Neural progenitor cell (in vitro differentiated cells): ENCODE measurements at places on chromosomes 11 and 22.

GRCh38 chr11:109547356-109548027, 125.5 kb downstream of the C11orf87 start:
- DNase-seq, result no peak

GRCh38 chr22:28983190-28983589, 78.4 kb downstream of the C22orf31 start:
- no peak for DNase-seq

- DNase-seq, result no peak
Observed at GRCh38 chr11:11748706-11749365, 92.9 kb upstream of the USP47 start.

GRCh38 chr11:103959279-103959942, 77.0 kb upstream of the DDI1 start:
- no peak for DNase-seq

DNA sequence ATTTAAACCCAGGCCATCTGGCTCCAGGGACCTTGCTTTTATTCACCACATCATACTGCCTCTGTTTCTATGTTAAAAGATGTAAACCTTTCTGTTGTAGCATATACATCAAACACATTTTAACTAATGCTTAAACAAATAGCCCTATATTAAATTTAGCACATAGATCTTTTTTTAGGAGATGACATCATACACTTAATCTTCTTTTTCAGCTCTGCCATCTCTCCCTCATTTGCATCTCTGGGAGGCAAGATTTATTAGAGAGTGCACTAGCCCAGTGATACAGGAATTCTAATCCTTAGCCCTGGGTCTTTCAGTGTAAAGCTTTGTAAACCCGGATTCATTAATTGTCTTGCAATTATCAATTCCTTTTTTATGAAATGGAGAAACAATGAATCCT, 13.6 kb downstream of the OR5D16 start:
- DNase-seq, result no peak

DNA sequence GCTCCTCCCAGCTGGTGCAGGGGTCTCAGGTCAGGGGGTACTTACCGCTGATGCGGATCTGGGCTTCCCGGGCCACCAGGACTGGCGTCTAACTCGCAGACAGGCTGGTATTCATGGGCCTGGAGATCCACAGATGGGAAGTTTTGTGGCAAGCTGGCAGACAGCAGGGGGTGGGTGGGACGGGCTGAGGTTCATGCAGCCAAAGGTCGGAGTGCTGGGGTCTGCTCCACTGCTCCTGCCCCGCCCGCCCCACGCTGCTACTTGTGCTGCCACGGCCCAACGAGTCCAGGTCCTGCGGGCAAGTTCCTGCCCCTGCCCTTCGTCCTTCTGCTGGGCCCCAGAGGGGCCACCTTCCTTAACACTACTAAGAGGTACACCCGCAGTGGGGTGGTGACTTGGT, 3.1 kb downstream of the ACY3 start:
- no peak for DNase-seq

- no peak for DNase-seq
Observed at GRCh38 chr11:110501428-110501827, 71.7 kb downstream of the FDX1 start.

GRCh38 chr22:36478966-36479365, 2.5 kb downstream of the TXN2 start:
- DNase-seq, result no peak

DNA sequence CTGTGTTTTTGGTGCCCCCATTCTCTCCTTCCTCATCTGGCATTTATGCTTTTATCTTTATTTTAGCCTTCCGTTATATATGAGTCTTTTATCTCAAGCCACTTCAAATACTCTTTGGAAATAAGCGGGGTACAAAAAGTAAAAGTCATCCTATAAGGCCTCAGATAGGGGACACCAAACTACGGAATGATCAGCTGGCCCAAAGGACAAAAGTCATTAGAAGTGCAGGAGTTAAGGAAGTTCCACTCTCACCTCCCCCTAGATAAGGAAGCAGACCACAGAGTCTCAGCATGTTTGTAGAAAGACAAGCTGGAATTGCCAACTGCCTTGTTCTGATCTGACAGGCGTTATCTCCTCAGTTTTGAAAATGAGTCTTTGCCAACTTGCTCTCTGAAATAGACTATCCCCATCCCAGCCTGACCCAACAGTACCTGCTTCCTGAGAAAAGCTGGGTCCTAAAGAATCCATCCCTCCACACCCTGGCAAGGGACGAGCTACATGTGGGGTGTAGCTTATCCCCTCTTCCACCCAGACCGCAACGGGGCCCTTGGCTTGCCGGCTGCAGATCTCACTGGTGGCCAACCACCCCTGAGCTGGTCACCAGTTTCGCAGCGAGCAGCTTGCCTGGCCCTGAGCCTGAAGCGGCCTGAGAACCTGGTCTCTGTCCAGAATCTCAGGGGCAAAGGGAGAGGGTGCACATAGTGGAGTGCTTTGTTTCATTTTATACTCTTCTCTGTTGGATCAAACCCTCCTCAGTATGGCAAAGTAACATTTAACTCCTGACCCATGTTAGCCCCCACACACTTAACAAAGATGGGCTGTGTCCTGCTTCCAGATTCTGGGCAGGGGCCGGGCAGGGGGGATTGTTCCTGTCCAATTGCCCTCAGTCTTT, 13.8 kb downstream of the FADS2 start:
- DNase-seq, result no peak

DNA sequence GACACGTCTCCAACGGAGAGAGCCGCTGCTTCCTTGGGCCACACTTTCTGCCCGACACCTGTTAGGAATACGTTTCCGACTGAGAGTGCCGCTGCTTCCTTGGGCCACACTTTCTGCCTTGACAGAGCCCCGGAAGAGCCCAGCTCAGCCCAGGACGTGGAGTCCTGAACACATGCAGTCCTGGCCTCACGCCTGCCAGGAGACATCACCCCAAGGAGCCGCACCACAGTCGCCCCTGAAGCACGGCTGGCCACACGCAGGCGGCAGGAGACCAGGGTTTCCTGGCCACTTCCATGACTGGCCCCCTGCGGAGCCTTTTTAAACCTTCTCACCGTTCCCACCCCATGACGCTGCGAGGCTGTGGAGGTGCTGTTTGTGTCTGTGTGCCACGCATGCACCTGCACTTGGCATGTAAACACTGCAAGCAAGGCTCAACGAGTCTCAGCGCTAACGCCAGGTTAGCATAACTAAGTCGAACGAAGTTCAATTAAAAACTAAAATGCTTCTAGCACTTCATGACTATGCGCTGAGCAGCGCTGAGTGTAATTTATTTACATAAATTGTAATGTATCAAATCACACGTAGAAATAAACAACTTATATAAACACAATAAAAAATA, 8.8 kb downstream of the TOLLIP start:
- DNase-seq, result no peak

DNA sequence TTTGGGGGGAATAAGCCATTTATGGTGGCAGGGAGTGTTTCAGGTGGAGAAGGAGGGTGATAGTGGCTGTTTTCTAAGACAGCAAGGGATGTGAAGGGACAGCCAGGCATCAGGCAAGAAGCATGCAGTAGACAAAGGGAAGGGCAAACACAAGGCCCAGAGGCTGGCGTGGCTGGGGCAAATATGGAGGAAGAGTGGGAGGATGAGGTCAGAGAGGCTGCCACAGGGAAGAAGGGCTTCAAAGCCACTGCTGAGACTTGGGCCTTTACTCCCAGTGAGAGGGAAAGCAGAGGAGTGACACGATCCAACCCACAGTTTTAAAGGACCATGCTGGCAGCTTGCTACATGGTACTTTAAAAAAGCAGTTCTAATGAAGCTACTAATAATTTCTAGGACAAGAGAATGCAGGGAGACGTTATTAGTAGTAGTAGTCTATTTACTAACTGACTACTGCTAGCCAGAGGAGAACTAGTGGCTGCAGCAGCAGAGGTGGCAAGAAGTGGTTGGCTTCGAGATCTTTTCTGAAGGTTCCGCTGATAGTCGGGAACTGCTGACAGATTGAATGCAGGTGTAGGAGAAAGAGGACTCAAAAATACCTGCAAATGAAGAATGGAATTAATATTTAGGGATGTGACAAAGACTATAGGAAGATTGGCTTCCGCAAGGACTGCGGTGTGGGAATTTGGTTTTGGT, 13.7 kb downstream of the KMT5B start:
- no peak for DNase-seq

GRCh38 chr11:104650234-104650633, 248.0 kb downstream of the CASP12 start:
- DNase-seq, result peak; percentile 38

DNA sequence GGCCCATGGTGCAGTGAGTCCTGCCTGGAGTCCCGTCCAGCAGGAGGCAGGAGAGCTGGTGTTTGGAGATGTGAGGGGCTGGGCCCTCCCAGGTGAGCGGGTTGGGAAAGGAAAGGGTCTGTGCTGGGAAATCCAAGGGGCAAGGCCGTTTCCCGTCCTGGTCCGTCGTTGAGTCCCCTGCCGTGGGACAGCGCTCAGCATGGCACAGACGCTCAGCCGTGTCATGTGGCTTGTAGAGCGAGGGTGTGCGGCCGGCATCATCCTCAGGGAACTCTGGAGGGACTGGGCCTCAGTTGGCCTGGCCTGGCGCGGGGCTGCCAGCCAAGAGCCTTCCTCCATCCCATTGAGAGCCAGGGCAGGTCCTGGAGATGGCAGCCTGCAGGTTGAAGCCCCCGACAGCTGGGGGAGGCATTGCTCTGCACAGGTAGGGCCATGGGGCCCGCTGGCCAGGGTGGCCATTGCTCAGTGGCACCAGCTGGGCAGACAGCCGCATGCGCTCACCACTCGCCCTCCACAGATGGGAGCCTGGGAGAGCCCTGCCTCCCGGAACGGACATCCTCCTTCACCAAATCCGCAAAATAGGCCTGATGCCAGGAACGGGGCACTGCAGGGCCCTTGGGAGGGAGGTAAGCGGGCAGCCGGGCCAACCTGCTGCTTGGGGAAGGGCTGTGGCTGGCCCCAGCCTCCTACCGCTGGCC, 28.7 kb downstream of the KCNQ1 start:
- no peak for DNase-seq

DNA sequence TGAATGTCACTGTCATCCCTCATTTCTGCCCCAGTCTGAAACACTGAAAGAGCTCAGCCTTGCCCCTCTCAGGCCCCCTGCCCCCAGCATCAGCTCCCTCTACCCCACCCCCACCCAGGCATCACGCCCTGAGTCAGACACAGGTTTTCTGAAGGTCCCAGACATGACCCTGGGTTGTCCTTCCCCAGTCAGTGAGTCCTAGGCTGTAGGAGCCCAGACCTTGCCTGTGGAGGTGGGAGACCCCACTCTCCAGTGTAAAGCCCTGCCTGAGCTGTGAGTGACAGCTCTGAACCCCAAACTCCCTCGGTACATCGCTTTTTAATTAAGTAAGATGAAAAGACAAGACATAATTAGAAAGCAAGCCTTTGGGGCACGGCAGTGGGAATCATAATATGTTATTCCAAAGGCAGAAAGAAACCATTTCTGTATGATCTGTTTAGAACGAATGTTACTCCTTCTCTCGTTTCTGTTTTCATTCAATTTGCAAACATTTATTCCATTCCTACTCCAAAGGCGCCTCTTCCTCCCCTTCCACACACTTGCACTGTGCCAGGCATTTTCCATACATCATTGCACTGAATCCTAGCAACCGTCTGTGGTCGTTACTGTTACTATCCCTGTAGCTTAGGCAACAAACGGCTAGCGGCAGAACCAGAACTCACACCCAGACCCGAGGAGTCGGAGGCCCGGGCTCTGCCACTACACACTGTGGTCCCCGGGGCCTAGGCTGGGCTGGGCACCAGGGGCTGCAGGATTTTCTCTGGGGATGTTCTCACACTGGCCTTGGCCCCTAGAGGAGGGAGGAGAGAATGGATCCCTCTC, 63.4 kb downstream of the CD6 start:
- no peak for DNase-seq

DNA sequence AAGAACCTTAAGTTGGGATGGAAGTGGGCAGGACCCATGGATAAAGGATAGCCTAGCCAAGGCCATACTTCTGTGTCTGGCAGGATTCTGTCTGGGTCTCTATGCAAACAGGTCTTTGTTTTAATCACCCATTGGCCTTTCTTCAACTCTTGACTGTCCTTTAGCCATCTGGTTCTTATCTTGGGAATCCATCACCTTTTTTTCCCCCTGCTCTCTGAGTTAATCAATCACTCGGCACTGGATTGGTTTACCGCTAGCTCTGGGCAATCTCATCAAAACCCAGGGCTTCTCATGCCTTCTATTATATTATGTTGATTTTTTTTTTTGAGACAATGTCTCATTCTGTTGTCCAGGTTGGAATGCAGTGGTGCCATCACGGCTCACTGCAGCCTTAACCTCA, 1.8 kb upstream of the RNF169 start:
- DNase-seq, result no peak

DNA sequence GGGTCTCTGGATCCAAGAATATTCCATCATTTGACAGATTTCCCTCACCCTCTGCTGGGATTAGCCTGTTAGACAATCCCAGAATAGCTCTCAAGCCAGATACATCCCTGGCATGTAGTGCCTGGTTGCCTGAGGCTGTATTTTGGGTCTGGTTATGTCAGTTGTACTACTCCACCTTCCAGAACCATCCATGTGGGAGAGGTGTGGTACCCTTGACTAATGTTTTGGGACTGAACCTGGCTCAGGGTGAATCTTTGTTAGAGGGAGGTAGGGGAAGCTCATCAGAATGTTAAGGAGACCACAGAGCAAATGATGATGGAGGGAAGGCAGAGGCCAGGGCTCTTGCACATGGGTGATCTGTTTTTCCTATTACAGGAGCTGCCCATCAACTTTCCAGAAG, 5.2 kb downstream of the C11orf52 start:
- no peak for DNase-seq

- no peak for DNase-seq
Observed at GRCh38 chr11:128575961-128576350, 11.4 kb downstream of the ETS1 start.

- DNase-seq, result peak; percentile 82
Observed at GRCh38 chr22:37260901-37261336, 16.9 kb upstream of the RAC2 start.

- DNase-seq, result no peak
Observed at GRCh38 chr11:94933223-94934130, 39.9 kb downstream of the CWC15 start.

DNA sequence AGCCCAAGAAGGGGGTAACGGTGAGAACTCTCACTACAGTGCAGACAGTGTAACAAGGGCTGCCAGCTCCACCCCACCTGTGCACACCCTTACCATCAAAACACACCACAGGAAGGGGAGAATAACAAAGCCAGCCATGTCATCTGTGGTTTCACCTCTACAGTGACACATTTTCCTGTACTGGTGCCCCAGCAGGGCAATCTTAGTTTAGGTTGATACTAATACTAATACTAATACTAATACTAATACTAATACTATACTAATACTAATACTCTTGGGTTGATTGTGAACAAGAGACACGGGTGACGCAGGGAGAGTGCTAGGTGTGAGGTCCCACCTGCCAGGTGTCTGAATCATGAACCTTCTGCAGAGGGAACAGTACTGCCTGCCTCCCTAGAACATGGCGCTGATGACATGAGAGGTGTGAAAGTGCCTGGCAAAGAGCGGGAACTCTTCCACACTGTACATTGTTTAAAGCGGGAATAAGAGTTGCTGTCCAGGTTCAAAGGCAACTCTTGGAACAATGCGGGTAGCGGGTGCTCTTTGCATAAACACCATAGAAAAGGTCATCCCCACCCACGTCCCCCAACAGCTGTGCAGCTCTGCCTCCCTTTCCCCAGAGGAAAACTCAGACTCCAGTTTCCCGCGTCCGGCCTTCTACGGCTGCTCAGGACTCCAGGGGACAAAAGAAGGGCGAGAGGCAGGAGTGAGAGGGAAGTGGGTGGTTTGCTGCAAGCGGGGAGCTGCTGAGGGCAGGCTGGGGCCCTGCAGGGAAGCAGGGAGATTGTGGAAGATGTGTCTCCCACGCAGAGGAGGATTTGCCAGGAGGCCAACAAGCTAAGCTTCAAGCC, 25.0 kb upstream of the TMPRSS4 start:
- DNase-seq, result no peak
